AG09319 (cell line): ENCODE measurements at places on chromosomes 2 and 18.
A peak's percentile ranks its signal among the peaks of the same experiment; 100 is the strongest.

DNA sequence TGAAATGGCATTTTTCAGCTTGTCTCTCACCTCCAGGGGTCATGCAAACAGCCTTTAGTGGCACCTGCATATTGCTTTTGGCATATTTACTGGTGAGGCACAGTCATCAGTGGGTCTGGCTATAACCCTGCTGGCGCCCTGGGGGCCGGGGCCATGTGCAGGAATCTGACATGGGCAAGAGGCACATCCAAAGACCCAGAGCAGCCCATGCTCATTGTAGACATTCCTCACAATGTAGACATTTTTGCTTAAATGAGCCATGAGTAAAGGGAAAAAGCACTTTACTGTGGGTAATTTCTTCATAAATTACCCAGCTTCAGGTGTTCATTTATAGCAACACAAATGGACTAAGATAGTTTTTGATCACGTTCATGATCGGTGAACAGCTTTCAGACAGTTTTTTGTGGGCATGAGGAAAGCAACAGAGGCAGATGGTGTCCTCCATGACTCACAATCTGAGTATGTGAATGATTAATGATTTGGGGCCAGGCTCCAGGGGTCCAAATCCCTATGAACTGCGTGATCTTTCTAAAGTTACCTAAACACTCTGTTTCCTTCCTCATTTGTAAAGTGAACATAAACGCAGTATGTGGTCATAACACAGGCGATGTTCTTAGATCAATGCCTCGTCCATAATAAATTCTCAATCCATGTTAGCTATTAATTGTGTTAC lies 85.8 kb downstream of the LIPG start:
- DNase-seq: no peak

- no peak for DNase-seq
These were observed 670.7 kb downstream of the ERBB4 start for GRCh38 chr2:211867845-211868451.

- DNase-seq: no peak
These were observed 104.6 kb downstream of the VIT start for GRCh38 chr2:36801088-36801487.

DNA sequence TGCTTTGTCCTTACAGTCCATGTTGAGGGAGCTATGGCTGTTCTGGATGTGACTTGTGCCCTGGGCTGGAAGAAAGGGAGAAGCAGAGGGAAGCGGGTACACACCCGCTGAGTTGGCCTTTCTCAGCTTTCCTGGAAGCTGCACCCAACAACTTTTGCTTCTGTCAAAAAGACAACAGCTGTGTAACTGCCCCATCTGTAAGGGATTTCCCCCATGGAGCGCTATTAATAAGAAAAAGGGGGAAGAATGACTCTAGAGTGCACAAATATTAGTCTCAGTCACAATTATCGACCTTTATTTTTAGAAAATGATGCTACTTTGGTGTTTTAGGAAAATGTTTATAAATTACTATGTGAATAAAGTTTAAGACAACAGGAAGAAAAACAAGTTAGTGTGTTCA lies 368.3 kb downstream of the RAD51AP2 start:
- DNase-seq: no peak

- no peak for DNase-seq
These were observed 79.9 kb upstream of the ARHGAP28 start for GRCh38 chr18:6649421-6650126.

GRCh38 chr18:74281011-74281979 lies 10.5 kb downstream of the CYB5A start:
- DNase-seq: no peak

GRCh38 chr2:210158236-210158635 lies 13.0 kb downstream of the KANSL1L start:
- DNase-seq: no peak

GRCh38 chr2:182047544-182047943 lies 61.9 kb downstream of the PPP1R1C start:
- DNase-seq: peak; percentile 45

- DNase-seq: no peak
These were observed 654 bp upstream of the ASB1 start for GRCh38 chr2:238425979-238426567.

GRCh38 chr18:11224153-11224552 lies 74.8 kb upstream of the PIEZO2 start:
- DNase-seq: no peak

DNA sequence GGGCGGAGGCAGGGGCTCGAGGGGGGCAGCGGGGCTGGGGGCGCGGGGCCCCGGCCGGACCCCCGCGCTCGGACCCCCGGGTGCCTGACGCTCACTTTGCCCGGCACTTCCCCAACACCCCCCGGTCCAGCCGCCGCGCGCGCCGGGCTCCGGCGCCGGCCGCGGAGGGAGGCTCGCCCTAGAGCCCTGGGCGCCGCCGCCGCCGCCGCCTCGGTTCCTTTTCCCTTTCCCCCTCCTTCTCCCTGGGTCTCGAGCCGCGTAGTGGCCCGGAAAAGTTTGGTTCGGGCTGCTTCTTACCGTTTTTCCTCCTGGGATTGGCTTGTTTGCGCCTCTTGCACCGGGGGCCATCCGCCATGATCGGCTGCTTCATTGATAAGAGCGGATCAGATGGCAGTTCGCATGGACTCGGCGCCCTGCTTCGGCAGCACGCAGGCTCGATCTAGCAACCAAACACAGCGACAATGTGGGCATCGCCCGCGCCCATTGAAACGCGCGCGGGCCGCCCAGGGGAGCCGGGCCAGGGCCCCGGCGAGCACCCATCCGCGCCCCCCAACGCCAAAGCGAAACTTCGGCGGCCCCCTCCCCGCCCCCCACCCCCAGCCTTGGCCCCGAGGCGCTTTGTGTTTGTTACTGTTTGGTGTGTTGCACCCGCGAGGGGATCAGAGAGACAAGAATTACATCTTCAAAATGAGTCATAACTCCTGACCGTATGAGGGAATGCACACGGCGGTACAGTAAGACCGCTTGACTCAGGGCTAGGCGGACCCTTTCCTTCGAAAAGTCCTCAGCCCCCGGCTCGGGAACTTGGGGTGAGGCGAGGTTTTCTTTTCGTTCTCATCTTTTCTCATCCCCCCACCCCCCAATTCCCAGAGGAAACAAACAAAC lies 2.7 kb downstream of the ZEB2 start:
- peak; percentile 86 for DNase-seq

DNA sequence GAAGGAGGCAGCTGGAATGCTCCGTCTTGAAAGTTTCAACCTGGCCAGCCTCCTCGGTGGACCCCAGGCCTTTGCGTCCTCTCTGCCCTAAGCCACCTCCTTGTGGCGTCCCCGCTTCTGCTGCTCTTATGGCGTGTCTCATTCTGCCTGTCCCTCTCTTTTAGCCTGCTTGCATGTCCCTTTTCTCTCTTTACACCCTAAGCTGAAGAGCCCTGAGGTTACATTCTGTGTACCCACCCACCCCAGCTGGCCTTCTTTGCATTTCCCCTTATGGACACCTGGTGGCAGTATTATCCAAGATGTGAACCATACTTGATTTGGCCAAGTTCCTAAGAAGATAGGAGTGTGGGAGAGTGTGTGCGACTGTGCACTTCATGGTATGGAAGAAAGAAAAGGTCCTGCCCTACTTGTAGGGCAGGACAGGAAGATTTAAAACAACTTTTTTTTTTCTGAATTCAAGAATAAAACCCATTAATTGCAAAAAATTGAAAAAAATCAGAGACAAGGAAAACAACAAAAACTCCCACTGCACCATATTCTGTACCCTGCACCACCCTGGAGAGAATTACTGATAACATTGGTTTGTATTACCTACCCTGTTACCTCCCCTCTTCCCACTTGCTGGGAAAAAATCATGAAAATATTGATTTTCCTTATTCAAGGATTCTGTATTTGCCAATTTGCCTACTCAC lies 77.4 kb downstream of the DYSF start:
- DNase-seq: no peak

DNA sequence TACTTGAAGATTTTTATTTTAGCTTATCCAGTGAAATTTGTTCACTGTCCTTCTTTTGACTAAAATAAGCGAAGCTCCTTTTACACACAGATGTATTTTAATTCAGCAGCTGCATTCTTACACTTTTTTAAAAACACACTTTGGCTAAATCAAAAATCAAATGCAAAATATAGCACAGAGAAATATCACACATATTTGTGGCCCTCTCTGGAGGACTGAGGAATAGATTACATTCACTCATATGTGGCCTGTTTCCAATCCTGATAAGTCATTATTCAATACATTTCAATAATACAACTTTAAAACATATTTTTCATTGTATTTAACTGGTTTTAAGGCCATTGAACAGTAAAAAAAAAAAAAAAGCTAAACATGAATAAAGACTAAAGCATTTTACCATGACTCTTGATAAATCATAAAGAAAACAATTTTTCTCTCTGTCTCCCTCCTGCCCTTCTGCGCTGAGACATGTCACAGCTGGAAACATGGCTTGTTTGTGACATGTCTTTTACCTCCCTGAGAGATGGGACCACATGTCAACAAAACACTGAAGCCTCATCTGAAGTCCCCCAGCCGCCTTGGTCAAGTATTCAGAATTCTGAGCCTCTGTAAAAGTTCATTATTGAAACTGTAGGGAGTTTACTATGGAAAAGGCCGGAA lies 221.0 kb downstream of the ZNF407 start:
- DNase-seq: no peak

- peak; percentile 83 for DNase-seq
These were observed 24.9 kb upstream of the RHOB start for GRCh38 chr2:20421988-20422370.

DNA sequence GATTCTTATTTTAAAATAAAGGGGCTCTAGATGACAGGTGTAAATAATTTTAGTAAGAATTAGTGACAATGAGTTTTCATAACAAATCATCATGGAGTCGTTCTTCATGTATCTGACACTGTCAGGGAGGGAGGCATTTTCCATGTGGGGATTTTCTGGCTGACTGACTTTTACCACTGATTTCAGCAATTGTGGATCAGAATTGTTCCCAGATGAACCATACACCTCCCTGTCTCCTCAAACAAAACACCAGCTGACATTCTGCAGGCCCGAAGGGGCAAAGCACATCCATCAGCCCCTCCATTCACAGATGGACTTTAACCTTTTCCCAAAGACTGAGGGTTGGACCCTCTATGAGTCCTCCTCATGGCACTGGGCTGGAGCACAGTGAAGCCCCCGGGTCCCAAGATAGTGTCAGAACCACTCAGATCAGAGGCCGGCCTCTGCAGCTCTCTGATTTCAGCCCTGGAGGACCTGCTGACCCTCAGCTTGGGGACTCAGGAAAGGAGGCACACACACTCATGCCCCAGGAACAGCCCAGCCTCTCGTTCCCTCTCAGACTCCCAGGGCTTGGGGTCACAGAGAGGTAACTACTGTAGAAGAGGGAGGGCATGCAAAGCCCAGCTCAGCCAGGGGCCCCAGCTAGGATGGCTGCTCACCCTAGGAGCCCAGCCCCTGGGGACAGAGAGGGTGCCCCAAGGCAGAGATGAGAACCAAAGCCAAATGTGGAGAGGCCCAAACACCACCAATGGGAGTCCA lies 43.2 kb upstream of the LOXHD1 start:
- no peak for DNase-seq

DNA sequence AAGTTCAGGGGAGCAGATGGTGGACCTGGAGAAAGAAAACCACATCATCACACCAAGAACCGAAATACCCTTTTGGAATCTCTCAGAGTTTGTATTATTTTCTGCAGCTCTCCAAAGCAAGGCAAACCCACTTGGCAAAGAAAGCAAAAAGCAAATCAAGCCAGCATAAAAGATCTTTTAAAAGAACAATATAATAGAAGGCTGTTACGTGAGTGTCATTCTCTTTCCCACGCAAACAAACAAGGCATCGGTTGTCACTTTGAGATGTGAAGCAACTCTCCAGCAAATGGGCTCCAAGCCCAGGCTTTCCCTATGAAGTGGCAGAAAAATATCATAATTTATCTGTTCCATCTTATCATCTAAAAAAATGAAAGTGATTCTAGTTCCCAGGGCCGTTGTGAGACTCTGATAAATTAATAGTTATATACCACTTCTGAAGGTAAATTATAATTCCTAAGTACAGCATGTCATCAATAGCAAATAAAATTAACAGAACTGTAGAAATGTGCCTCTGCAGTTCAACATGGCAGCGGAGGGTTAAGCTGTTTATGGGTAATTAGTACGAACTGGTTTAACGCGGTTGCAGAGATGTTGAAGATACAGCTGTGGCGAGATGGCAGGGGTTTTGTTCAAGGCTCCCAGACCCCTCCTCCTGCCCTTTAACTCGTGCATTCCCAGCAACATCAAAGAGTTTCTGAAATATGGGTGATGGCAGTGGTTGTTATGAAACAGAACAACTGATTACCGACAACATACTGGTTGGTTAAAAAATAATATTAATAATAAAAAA lies 89.2 kb downstream of the EPHA4 start:
- DNase-seq: no peak

DNA sequence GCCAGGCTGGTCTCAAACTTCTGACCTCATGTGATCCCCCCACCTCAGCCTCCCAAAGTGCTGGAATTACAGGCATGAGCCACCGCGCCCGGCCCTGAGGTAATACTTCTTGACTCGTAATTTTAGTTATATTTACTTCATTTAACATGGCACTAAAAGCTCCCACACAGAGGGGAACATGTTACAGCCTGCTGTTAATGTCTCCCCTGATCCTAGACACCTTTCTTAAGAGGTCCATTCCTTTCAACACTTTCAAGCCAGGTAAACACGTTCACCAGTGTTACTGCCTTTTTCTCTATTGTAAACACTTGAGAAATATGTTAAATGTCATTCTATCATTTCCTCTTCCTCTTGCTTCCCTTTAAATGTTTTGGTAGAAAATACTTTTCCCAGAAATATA lies 161.4 kb downstream of the METTL4 start:
- DNase-seq: no peak

DNA sequence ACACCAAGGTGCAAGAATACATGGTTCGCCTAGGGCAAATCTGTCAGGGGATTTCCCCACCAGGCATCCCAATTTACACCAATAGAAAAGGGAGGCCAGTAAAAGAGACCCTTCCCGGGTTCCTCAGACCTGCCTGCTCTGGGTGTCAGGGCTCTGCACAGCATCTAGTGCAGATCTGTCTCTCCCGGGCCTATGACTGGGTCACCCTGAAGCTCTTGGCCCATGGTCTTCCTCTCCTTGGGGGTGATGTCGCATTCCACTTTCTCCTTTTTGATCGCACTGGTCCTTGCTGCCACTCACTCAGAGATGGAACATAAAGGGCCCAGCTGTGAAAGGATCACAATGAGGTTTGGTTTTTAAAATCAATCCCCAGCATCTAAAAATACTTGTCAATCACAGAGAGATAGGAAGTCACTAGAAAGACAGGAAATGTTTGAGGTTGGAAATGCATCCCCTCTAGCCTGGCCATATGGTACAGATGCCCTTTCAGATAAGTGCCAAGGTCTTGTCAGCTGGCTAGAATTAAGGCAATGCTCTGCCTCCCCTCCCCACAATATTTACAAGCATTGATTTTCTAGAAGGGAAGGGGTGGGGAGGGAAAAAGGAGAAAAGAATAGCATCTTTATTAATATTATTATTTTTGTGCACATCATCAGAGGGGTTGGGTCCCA lies 34.9 kb upstream of the AFTPH start:
- DNase-seq: no peak

- DNase-seq: no peak
These were observed 38.0 kb upstream of the ERMN start for GRCh38 chr2:157363612-157364101.
